ENCODE measurements at places on chromosomes 13 and 19.

GRCh38 chr13:59337070-59337469, 826.7 kb downstream of the DIAPH3 start:
- no peak for DNase-seq

DNA sequence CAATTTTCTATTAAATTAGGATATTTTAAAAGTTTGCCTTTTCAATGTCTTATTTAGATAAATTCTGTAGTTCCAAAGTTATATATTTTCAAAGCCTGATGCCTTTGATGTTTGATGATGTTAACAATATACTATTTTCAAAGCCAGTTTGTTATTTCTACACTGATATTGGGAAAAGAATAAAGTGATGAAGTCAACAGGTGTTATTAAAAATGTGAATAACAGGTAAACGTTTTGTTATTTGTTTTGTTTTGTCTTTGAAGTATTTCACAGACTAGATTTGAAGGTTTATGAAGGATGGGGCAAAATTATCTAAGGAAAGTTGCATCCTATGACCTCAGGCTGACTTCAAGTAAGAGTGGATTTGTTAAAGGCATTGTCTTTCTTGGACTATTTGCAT, 33.1 kb upstream of the ZNF420 start:
- DNase-seq, result no peak

- no peak for DNase-seq
Measured at GRCh38 chr19:11190501-11190900, 6.8 kb downstream of the KANK2 start.

GRCh38 chr13:71935166-71935840, 68.3 kb upstream of the DACH1 start:
- DNase-seq, result no peak

GRCh38 chr13:25167382-25168174, 4.5 kb downstream of the AMER2 start:
- DNase-seq, result no peak

DNA sequence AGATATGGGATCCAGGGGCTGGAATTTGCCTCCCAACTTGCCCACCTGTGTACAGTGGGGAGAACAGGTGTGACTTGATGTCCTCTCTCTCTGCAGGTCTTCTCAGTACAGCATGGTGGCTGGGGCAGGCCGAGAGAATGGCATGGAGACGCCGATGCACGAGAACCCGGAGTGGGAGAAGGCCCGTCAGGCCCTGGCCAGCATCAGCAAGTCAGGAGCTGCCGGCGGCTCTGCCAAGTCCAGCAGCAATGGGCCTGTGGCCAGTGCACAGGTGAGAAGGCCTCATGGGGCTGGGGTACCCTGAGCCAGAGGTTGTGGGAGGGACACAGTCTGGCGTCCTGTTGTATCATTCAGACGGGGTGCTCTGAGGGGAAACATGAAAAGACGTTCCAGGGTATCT, 3.0 kb downstream of the LENG8 start:
- DNase-seq, result no peak

DNA sequence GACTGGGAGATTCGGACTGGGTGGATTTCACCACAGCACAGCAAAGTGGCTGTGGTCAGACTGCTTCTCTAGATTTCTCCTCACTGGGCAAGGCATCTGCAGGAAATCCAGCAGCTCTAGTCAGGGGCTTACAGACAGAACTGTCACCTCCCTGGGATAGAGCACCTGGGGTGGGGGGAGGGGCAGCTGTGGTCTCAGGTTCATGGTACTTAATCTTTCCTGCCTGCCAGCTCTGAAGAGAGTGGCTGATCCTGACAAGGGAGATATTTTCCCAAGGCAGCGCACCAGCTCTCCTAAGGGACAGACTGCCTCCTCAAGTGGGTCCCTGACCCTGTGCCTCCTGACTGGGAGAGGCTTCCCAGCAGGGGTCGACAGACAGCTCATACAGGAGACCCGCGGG, 212.8 kb upstream of the KLF12 start:
- no peak for DNase-seq

DNA sequence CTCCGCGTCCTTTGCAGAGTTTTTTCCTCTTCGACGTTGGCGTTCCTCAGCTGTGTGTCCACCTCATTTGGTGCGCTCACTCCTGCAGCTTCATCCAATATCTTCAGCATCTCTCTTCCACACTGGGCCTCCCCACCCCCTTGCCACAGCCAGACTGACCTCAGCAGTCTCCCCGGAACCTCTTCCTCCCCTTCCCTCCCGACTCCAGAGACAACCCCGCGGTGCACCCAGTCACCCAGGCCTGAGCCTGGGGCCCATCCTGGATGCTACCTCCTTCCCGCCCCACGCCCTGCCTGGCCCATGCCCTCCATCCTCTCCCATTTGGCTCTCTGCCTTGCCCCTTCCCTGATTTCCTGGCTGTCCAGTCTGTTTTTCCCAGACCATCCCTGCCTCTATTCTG, 8.1 kb upstream of the C5AR2 start:
- DNase-seq, result no peak

DNA sequence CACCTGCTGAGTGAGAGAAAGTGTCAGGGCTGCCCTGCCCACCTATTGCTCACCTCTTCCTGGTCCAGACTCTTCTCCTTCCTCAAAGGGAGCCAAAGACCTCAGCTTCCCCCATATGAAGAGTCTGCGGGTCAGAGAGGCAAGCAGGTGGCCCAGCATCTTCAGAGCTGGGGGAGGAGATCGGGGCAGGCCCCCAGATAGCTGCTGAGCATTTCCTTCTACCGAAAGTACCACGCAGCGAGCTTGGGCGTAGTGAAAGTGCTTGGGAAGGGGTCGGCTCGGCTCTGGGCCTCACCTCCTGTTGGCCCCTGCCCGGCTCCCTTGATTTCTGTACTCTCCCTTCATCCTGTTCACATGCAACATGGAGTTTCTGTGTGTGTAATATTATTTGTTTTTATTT, 12.2 kb upstream of the ZNF536 start:
- no peak for DNase-seq

DNA sequence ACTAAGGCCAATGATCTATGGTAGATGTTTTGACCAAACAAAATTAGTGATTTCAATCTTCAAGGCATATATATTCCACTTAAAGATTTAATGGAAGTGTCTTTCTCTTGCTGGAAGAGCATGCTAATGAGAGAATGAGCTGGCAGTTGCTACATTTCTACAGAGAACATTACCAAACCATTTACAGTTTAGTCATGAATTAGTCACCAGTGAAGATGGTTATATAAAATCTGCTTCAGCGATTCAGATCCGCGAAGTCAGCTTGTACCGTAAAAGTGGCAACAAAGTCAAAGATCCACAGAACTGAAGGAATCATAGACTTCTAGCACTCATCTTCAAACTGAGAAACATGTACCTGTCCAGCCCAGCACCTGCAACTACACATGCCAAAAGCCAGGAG, 156.3 kb downstream of the SLITRK5 start:
- no peak for DNase-seq

GRCh38 chr13:51619614-51620013, 35.4 kb downstream of the WDFY2 start:
- no peak for DNase-seq

- no peak for DNase-seq
Measured at GRCh38 chr13:34371645-34372395, 553.9 kb downstream of the RFC3 start.

- no peak for DNase-seq
Measured at GRCh38 chr13:50357136-50357535, 341.9 kb downstream of the KCNRG start.

DNA sequence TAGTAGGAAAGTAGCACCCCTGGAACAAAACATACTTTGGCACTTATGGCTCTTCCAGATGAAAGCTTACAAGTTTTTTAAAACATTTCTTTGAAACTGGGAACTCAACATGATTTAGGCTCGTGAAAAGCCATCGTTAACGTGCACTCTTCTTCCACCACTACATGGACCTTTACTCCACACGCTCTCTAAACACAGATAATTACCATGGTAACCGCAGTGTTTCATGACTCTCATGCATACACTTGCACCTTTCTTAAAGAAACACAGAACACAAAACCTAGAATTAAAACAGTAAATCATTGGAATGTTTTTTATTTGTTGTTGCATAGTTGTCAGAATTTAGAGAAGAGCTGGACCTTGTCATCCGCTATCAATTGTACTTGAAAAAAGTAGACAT, 154.3 kb downstream of the FGF9 start:
- DNase-seq, result no peak

GRCh38 chr13:113465300-113465699, 12.0 kb upstream of the ADPRHL1 start:
- DNase-seq, result no peak

GRCh38 chr13:45784755-45785675, 66.5 kb downstream of the SIAH3 start:
- no peak for DNase-seq

- no peak for DNase-seq
Measured at GRCh38 chr13:60230593-60230992, 66.9 kb upstream of the DIAPH3 start.

- DNase-seq, result no peak
Measured at GRCh38 chr19:3852614-3853254, 16.1 kb downstream of the ZFR2 start.

- DNase-seq, result no peak
Measured at GRCh38 chr13:55661505-55661904, 1479.2 kb upstream of the PRR20A start.

DNA sequence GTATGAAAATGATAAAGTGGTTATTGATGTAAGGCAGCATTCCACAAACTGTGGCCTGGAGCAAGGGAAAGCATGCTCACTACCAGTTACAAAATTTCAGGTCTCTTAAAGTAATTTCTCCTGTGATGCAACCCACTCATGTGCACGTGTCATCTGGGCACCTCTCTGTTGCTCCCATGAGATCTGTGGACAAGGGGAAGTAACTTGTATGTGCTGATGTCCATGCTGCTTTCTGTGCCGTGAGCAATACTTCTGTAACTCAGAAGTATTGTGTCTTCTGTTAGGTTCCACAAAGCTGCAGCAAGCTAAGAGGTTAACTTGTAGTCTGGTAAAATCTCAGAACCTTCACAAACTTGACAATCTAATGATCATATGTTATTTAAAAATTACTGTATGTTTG, 930.0 kb upstream of the SLITRK6 start:
- no peak for DNase-seq

DNA sequence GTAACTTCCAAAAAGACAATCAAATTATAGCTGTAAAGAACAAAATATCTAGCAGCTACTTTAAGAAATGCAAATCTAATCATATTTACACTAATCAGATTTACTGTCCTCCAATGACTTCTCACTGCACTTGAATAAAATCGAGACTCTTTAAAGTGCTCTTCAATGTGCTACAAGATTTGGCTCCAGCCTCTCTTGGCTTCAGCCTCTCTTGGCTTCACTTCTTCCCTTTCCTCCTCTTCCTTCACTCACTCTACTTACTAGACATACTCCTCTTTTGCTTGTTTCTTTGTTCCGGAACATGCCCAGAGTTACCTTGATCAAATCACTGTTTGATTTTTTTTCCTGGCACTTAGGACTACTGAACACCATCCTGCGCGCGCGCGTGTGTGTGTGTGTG, 495.4 kb downstream of the LMO7 start:
- no peak for DNase-seq

- no peak for DNase-seq
Measured at GRCh38 chr13:110531671-110532083, 29.8 kb downstream of the RAB20 start.

GRCh38 chr19:15317392-15318071, 14.8 kb downstream of the BRD4 start:
- no peak for DNase-seq

DNA sequence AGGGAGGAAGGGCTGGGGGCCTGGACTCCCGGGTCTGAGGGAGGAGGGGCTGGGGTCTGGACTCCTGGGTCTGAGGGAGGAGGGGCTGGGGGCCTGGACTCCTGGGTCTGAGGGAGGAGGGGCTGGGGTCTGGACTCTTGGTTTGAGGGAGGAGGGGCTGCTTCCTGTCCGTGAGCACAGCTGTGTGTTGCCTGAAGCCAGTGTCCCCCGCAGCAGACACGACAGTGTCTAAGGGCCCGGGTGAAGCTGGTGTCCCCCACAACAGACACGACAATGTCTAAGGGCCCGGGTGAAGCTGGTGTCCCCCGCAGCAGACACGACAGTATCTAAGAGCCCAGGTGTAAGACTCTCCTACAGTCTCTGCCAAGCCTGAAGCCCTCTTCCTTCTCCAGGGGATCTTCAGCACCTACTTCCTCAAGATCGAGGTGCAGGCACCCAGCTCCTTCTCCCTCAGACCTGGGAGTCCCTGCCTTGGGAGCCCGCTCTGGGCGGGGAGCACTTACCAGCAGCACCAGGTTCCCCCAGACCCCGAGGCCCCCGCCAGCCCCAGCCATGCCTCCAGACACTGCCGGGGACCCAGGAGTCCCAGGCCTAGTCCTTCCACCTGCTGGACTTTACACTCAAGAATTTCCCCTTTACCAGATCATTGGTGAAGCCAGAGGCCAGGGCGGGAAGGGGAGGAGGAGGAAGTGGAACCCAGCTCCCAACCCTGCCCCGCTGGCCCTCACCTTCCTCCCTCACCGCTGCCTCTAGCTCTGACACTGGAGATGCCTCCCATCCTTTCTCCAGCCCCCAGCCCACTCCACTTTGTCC, at the start of gene PTPRH:
PTPRH (minus strand) TSS at position 622 of the 813 bp plus-strand sequence; CDS start at position 554, 68 bp downstream.
- DNase-seq, result no peak

DNA sequence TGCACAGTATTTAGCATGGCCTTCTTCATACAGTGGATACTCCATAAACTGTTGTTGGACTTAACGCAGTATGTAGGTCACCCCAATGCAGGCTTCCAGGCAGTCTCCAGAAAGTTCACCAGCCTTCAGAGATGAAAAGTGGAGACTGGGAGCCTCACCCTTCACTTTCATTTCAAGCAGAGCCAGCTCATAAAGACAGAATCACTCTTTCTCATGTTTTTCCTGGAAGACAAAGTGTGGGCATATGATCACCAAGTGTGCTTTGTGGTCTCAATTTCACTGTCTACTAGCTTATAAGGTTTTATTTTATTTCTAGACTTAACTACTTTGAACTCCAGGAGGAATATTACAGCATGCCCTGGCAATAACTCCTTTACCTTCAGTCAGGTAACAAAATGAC, 26.3 kb upstream of the TNFSF11 start:
- DNase-seq, result no peak

DNA sequence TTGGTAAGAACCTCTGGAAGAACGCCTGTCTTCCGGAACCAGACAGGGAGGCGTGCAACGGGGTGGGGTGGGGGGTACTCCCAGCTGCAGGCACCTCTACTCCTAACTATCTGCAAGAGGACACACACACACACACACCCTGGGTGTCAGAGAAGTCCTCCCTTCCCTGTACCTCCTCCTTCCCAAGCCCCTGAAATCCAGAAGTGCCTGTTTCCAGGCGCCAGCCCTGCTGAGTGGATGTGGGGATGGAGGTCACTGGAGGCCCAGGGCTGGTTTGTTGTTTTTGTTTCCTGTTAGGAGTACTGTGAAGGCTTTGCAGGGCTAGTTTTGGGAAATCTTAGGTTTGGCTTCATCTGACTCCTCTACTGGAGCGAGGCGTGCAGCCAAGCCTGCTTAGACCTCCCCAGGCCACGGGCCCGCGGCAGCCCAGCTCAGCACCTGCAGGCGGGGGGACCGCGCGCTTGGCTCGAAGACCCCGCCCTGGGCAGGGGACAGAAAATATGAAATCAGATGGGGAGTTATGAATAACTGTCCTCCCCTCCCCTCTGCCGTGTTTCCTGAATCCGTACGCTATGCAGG, 36.4 kb downstream of the SOX1 start:
- no peak for DNase-seq

Measured in GM12891 (cell line).